ENCODE measurements at places on chromosomes 16 and 17.

DNA sequence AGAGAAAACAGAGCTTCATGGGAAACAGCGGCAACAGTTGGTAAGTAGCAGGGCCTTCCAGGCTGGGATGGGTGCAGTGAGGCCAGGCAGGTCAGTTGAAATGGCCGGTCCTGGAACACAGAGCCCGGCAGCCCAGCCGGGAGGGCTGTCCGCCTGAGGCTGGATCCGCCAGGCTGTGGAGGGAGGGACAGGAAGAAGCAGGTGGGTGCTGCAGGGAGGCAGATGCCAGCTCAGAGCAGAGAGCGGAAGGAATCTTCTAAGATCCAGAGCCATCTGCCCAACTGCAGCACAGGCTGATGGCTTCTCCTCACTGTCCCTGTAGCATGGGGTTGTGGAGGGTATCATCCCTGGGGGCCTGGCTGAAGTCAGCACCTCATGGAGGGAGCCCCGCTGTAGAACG lies 599 bp downstream of the RNF112 start:
- DNase-seq: no peak

DNA sequence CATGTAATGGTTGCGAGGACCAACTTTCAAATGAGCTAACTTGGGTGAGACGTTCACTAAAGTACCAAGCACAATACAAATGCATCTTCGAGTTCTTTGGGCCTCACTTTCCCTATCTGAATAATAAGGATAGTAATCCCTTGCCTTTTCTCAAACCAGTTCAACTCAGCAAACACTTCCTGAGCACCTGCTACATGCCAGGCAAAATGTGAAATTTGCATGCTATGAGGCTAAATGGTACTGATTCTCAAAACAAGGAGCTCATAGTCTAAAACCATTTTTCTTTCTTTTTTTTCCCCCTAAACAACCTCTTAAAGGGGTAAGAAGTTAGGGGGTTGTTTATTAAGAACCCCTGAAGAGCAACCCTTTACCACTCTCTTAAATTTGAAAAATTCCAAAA lies 101.4 kb upstream of the HLF start:
- DNase-seq: no peak

DNA sequence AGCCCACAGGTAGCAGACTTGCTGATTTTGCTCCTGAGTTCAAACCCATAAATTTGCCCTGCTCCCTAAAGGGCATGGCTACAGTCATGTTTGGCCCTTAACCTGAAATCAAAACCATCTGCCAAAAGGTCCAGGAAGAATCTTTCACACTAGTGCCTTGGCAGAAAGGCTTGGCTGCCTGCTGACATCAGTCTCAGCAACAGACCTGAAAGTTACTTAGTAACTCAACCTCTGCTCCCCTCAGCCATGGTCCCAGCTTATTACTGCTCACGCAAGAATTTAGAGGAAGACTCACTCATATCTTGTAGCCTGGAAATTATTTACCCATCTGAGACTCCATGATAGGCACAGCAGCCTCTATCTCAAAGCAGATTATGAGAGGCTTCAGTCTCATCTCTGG lies 98.0 kb upstream of the KIF2B start:
- no peak for DNase-seq

GRCh38 chr17:74235040-74235581 lies 21.7 kb downstream of the TTYH2 start:
- DNase-seq: no peak

GRCh38 chr17:72510351-72511016 lies 389.7 kb downstream of the SOX9 start:
- no peak for DNase-seq

GRCh38 chr16:1487395-1488053 lies 1.2 kb downstream of the PTX4 start:
- DNase-seq: no peak

GRCh38 chr16:49085686-49086085 lies 196.0 kb downstream of the CBLN1 start:
- DNase-seq: no peak

DNA sequence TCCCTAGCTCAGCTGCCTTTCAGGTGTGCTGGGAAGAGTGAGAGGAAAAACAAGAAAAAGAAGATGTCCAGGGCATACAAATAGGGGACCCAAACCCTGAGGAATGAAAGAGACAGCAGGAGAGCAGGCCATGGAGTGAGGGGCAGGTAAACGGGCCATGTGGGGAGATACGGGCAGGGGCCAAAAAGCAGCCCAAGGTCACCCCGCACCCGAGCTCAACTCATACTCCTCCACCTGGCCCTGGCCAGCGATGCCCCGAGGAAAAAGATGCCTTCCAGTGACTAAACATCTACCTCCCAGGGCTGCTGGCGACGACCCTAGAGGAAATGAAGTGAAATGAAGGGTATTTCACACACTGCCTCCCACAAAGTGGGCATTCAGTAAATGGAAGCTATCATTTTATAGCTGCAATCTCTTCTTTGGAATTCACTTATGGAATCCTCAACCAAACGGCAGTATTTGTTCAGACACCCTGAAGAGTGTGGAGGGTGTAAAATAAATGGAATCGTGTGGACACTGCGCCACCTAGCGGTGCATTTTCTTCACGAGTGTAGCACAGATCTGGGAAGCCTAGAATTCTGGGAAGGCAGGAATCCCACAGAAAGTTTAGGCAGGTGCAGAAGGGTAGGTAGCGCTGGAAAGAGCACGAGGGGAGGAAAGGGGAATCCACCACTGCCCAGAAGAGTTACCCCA lies 14.9 kb downstream of the ELAC2 start:
- DNase-seq: peak; percentile 65

DNA sequence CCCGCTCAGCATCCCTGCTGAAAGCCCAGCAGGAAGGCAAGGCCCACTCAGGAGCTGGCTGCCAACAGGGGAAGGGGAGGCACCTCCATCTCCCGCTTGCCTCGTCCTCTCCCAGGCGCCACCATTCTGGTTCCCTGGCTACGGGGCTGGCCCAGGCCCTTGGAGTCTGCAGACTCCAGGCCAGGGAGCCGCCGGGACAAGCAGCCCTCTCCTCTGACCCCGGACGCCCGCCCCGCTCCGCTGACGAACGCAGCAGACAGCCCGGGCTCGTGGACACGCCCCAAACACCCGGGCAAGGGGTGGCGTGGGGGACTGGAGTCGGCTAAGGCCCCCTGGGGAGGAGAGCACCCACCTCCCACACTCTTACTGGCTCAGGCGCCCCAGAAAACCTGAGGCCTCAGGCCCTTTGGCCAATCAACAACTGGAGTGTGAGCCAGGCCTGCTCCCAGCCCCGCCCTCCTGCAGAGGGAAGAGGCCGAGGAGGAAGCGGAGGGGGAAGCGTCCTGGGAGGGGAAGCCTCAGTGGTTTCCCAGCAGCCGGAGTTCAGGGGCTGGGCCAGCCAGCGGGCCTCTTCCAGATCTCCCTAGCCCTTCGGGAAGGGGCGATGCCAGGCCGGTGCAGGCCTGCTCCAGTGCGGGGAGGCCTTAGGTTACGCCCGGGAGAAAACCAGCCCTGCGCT lies 4.2 kb downstream of the MNT start:
- DNase-seq: peak; percentile 67

GRCh38 chr16:85588562-85589503 lies 24.3 kb upstream of the GSE1 start:
- no peak for DNase-seq

- no peak for DNase-seq
These were observed 15.7 kb downstream of the TMIGD1 start for GRCh38 chr17:30318155-30318554.

DNA sequence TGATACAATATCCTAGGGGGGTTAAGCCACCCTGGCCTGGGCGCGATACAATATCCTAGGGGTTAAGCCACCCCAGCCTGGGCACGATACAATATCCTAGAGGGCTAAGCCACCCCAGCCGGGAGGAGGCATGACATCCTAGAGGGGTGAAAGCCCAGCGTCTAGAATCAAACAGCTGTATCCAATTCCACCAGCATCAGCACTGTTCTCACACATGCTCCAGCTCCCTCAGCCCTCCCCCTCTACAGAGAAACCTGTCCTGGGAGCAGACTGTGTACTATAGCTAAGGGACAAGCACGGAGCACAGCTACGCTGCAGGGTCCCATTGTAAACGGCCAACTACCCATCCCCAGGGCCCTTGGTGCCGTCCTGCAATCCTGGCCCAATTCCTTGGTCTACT lies 6.2 kb downstream of the GINS2 start:
- DNase-seq: no peak

DNA sequence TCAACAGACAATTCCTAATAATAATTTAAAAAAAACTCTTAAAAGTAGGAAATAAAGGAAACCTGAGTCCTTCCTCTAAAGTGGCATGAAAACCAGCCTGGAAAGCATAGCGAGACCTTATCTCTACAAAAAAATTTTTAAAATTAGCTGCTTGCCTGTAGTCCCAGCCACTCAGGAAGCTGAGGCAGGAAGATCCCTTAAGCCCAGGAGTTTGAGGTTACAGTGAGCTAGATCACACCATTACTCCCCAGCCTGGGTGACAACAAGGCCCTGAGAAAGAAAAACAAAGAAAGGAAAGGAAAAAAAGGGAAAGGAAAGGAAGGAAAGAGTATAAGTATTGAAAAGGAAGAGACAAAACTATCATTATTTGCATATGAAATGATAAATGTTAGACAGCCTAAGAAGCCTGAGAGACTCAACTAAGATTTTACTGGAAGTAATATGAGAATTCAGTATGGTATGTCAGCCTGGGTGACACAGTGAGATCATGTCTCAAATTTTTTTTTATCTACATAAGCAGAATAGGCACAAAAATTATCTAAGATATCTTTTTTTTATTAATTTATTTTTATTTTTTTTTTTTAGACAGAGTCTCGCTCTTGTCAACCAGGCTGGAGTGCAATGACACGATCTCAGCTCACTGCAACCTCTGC lies 113.0 kb downstream of the GOSR1 start:
- DNase-seq: no peak
